Stimulated activated CD4-positive, alpha-beta T cell treated with anti-CD3 and anti-CD28 coated beads, Interleukin-4, amount 100 ng/mL, for 24 hours (primary cell): ENCODE measurements at places on chromosomes 3 and 15.

DNA sequence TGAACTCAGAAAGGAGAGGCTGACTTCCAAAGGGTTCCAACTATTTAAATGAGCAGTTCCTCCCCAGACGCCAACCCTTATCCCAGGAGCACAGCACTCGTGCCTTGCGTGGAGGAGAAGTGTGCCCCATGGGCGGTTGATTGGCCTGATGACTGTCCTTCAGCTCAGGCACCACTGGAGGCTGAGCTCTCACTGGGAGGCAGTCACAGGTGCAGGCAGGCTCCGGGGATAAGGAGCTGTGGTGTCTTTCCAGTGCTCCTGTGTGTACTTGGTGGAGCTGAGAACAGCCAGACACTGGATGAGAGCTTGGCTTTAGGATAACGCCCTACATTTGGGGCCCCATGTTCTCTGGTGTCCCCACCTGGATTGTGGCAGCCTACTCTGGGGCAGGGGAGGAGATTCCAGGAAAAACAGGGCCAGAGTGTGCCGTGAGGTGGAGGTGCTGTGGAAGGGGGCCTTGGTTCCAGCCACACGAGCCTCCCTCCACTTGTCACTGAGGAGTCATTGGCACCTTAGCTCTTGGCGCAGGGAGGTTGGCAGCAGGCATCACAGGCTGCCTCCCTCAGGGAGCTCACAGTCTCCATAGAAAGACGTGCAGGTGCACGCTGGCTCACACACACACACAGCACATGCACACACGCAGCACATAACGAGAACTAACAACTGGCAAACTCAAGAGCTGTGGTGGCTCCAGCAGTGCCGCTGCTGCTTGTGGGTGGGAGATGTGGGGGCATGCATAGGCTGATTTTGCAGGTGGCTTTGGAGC, 22.7 kb upstream of the EPHB3 start:
- no peak for DNase-seq

GRCh38 chr15:89761009-89761831, 10.2 kb upstream of the MESP1 start:
- no peak for DNase-seq

- no peak for DNase-seq
Measured at GRCh38 chr15:100558771-100559254, 30.1 kb upstream of the CERS3 start.

DNA sequence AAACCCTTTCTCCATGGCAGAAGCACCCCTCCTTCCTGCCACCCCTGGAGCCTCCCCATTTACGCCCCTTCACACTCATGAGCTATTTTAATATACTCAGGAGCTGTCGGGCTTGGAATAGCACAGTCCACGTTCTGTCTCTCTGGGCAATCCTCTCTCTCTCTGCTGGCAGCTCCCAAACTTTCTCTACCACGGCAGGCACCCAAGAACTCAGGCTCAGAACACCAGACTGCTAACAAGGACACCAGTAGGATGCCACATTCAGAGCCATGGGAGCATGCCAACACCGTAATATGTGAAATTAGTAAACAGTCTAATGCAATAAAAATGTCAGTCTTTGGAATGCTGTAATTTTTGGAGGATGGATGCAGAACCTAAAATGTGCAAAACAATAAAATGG, 19.3 kb downstream of the TNFAIP8L3 start:
- no peak for DNase-seq

GRCh38 chr3:52092891-52093290, 36.5 kb upstream of the DUSP7 start:
- no peak for DNase-seq

DNA sequence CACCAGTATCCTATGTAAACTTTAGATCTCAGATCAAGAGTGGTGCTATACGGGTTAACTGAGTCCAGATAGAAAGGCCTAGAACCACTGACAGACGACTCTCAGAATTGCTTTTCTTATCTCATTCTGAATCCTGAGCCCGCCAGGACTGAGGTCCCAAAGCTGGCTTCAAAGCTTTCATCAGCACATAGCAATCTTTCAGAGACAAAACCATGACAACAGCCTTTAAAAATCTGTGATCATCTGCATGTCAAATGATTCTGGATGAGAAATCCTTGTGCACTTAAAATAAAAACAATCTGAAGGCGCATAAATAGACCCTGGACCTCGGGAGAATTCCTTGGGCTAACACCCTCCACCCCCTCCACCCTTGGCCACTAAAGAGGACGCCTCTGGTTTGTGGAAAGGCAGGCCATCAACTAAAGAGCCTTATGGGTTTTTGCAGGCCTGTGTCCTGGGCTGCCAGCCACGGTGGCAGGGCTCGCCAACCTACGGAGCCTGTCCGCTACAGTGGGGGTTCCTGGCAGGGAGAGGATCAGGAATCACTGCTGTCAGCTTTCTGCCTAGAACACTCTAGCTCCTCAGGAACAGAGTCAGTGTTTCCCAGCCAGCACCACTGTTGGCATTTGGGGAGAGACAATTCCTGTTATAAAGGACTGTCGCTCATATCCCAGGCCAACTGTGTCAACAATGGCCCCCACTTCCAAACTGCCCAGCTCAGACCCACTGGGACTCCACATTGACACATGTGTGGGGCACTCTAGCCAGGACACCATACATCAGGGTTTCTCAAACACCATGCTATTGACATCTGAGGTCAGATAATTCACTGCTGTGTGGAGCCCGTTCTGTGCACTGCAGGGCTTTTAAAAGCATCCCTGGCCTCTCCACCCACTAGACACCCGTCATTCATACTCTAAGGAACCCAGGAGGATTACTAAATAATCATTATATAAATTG, 20.2 kb downstream of the TLE3 start:
- no peak for DNase-seq

GRCh38 chr15:34064438-34064837, 25.4 kb upstream of the AVEN start:
- DNase-seq = no peak

DNA sequence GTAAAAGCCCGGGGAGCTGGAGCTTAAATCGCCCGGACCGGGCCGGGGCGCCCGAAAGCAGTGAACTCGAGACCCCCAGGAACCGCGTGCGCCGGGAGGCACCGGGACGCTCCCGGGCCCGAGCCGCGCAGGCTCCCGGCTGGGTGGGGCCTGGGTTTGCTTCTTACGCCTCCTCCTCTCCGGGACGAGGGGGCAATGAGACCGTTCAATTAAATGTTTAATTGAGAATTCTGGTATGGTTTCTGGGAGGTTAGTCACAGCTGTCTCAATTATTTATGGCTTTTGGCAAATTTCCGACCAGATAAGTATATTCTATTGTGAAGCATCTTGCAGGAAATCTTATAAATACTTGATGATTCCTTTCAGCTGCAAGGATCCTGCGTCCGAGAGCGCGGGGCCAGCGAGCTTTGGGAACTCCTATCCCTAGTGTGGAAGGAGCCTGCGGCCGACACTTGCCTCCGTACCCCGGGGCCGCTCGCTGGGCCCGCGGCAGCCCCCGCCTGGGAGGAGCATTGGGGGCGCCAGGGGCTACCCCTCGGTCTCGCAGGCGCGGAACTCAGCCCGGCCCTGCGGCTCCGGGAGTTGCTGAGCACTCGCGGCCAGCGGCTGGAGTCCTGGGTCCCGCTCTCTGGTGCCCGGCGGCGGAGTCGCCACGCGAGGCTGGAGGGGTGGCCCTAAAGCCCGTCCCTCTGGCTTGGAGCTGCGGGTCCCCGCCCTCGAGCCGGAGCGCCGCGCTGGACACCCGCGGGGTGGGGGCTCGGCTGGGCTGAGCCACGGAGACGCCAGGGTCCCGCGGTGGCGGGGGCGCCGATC, 10.3 kb downstream of the ISL2 start:
- no peak for DNase-seq

DNA sequence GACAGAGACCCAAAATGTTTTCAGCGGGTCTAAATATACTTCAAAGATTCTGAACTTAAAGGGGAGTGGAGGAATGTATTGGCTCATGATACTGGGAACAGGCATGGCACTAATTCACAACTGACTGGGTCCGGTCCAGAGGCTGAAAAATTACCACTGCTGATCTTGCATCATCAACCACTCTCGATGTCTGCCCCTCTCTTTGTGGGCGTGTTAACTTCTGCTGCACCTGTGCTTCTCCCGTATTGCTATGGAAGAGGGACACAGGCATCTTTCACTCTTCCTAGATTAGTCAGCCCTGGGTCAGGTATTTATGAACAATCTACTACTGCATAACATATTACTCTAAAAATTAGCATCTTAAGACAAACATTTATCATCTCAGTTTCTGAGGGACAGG, 33.2 kb downstream of the HHLA2 start:
- no peak for DNase-seq

GRCh38 chr3:27509376-27509775, 25.2 kb upstream of the SLC4A7 start:
- DNase-seq = no peak

DNA sequence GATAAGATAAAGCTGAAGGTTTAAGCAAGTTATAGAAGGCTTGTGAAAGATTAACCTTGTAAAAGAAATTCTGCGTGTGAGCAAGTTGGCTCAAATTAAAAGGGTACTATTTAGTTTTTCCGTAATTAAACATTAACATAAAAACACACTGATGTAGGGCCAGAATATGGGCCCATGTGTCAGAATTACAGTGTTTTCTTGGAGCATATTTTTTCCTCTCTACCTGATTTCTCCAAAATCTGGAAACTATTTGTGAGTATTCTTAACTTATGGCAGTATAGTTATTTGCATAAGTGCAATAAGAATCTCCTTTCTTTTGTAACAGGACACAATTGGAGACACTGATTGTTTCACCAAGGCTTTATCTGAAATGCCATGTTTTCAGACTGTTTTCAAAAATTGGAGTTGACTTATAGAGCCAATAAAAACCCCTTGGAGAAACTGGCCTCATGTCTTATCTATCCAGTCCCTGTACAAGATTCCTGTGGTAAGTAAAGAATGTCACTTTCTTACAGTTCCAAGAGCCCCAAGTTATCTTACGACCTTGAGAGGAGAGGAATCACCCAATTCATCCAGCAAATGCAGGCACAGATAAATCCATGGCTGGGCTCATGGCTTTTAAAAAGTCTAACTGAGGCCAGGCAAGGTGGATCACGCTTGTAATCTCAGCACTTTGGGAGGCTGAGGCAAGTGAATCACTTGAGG, 47.8 kb upstream of the P2RY1 start:
- no peak for DNase-seq

DNA sequence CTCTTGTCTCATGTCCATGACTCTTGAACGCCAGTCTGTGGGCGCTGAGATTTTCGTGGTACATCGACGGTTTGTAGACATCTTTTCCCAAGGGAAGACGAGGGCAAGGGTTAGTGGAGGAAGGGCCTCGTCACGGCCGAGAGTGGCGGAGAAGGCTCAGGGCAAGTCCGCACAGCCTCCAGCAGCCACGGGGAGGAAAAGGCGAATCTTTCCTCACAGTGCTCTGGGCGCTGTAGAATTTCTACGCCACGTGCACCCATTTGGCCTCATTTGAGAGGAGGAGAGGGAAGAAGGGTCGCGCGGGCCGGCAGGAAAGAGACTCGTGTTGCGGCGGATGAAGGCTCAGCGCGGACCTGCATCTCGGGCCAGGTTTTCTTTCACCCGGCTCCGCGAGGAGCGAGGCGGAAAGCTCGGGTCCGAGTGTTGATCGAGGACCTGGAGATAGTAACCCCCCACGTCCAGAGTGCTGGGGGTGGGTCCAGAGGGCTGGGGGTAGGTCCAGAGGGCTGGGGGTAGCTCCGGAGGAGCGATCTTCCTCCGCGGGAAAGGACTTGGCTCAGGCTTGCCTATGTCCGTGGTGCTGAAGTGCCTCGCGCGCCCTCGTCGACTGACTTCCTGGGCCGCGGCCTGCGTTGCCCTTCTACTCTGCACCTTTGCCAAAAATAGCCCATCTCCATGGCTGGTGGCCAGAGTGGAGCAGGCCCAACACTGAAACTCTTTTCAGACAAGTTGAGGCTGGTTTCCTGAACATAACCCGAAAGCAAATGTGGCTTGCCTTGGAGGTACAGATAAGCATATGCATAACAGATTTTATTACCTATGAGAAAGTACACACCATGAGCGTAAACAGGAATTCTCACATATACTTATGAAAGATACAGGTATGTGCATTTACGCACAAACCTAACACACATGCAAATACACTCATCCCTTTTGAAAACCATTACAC, 1.1 kb downstream of the SLC35G2 start:
- peak; percentile 28 for DNase-seq

GRCh38 chr3:115470254-115470653, 153.1 kb upstream of the GAP43 start:
- no peak for DNase-seq

- no peak for DNase-seq
Measured at GRCh38 chr3:193783166-193783896, 190.3 kb downstream of the OPA1 start.

DNA sequence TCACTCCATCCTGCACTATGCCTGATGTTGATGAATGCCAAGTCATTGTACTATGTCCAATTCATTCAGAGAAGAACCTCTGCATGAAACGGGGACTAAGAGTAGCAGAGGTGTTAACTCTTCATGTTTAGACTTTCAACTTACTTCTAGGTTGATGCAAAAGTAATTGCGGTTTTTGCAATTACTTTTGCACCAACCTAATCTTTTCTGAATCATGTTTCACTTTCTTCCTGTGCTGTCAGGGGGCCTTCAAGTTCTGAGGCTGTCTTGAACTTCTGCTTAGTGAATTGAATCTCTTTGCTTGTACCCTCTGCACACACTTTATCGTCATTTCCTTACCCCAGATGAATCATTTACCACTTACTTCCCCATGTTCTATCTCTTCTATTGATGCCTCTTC, 636.2 kb downstream of the NAALADL2 start:
- DNase-seq = no peak

DNA sequence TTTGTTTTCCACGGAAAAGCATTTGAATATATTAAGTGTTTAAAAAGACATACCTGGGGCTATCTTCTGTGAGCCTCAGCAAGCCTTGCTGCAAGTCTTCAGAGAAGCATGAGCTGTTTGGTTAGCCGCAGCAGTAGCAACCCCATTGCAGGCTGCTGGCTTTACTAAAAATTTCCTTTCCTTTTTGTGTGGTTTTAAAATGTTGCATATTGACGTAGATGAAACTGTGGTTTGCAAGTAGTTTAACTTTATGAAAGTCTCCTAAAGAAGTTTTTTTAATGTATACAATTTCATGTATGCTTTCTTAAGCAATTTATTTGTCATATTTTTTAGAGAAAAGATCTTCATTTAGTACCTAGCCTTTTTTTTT, at the start of gene GPR171:
Gene GPR171 (minus strand): TSS at position 166 of the 370 bp plus-strand sequence. CDS start 3,830 bp downstream, outside the sequence.
- DNase-seq = peak; percentile 75

DNA sequence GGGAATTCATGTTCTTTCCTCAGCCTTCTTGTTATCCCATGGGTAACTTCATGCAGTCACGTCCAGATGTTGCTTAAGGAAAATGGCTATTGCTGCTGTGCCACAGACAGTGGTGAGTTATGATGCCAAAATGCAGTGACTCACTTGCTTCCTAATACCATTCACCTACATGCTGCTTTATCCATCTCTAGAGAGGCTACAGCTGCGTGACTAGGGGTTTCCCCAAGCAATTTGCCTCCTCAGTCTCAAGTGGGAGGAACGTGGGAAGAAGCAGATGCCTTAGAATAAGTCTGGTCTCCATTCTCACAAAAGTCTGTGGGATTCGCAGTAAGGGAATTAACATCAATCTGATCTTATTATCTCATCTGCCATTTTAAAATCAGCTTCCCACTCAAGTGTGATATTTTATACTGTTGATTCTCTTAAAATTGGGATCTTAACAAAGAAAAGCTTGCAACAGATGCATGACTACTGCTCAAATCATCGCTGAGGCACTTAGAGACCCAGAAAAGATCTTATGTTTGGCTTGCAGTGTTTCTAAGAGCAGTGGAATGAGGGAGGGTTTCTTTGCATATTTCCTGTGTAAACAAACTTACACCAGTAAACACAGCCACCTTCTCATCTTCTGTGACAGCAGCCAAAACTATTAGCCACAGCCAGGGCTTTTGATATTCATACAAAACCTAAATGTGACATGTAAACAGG, 62.0 kb upstream of the ACP3 start:
- no peak for DNase-seq

GRCh38 chr3:42698216-42698910, 4.2 kb downstream of the HHATL start:
- DNase-seq = no peak
